ENCODE measurements at places on chromosomes 7 and 10.

DNA sequence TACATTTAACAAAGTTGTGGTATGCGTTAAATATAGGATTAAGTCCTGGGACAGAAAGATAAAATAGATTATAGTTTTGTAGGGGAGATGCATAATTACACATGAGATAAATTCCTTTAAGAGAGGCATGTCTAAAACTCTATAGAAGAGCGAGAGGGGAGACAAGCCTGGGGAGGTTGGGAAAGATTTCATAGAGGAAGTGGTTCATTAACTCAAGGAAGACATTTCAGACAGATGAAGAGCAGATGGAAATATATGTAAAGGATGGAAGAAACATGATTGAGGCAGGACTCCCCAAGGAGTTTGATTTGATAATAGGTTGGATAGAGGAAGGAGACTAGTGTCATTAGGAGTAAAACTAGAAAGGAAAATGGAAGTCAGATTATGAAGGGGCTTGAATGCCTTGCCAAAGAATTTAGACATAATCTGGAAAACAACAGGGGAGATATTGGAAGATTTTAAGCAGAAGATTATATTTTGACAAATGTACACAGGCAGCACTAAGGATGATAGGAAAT lies 96.1 kb downstream of the PHTF2 start:
- no peak for DNase-seq

DNA sequence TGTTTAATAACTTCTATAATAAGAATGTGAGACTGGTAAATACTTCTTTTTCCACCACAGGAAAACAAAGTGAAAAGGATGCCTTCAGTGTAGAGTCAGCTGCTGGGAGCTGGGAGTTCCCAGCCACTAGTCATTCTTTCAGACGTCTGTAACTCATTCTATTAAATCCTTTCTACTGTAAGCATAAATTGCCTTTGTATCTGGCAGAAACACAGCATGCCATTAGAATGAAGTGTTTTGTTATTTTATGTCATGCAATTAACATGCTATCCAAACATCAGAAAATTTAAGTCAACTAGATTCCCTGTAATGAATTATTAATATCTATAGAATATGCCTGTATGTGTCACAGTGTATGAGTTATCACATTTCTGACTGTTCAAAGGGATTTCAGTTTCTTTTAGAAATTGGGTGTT lies 14.3 kb downstream of the BPGM start:
- DNase-seq: no peak

GRCh38 chr10:121700416-121700815 lies 102.2 kb upstream of the FGFR2 start:
- DNase-seq: no peak

GRCh38 chr7:75876126-75876881 lies 2.5 kb upstream of the RHBDD2 start:
- DNase-seq: no peak

DNA sequence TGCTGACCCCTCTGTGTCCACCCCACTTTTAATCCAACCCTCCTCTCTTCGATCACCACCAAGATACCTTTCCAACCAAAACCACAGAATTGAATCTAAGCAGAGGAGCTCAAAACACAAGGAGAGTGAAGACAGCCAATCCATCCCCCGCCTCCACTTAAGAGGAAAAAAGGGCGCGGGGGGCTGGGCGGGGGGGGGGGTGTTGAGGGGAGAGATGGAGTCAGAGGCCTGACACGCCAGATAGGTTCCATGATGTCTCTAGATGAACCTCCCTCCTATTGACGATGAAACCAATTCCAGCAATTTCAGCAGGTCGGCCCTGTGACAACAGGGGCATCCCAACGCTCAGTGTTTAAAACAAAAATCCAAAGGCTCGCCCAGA lies 1.3 kb downstream of the SORBS1 start:
- DNase-seq: no peak

DNA sequence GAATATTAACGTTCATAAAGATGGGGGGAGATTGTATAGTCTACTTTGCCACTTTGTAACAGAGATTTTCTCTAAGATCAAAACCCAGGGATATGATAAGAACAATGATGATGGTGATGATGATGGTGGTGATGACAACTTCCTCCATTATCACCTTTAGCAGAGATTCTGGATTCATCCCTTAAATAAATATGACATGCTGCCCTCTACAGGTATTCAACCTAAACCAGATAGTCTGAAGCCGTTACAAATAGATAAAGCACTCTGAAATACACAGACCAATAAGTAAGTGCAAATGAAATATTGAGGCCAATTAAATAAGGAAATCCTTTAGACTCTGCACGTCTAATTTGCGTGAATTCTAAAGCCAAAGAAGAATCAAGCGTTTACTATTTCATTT lies 211.5 kb downstream of the CREB5 start:
- no peak for DNase-seq

DNA sequence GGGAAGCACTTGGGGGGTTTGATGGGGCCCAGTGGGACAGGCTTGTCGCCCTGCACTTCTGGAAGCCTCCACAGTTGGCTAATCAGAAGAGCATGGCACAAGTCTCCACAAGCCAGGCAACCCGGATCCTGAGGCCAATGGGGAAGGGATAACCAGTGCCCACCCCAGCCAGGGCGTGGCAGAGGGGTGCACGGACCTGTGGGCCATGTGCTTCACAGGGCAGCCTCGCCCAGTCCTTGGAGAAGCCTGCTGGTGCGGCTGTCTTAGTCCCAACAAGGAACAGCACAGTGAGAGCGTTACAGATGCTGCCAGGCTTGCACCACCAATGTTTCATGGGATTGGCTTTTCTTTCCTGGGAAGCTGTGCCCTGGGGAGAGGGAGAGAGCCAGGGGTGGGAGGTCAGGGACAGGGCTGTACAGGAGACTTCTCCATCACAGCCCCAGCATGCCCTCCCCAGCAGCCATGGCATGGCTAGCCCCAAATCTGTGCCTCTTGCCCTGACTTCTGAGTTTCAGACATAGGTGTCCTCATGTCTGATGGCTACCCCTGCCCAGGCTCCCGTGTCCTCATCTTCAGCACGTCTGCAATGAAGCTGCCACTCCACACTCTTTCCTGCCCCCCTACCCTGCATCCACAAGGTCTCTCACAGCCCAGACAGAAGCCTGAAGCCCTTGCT lies 116.0 kb downstream of the PTPN20 start:
- no peak for DNase-seq

- no peak for DNase-seq
Observed at GRCh38 chr10:28875549-28876081, 198.3 kb downstream of the BAMBI start.

DNA sequence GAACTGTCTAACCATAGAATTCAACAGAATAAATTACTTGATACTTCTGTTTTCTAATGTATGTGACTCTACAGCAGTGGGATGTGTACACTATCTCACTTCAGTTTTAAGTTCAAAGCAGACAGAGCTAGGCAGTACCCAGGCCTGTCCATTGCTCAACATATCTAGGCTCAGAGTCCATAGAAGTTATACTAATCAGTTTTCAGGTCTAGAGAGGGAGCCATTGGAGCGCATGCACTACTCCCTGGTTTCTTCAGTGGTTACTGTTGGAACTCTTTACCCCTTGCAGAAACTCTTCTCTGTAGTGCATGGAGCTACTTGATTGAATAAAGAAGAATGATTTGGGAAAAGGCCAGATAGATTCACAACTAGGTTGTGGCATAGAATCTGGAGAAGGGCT lies 4.4 kb downstream of the CD36 start:
- DNase-seq: no peak

- DNase-seq: no peak
Observed at GRCh38 chr10:45319702-45320101, 4.3 kb upstream of the OR13A1 start.

- DNase-seq: no peak
Observed at GRCh38 chr7:51304729-51305128, 11.9 kb downstream of the COBL start.

DNA sequence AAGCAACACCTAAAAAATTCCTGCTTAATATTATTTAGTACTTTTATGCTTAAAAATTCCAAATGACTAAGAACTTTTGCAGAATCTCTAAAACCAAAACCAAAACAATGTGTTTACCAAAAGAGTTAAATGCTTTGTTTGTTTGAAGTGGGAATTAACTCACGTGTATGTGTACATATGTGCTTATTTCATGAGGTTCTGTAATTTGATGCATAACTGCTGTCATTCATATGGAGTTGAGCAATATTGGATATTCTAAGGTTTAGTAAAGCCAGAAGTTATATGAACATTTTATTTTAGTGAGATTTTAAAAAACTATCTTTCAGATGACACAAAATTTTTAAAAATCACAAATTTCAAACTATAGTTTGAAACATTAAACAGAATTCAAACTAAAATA lies 157.1 kb downstream of the PIP4K2A start:
- no peak for DNase-seq

DNA sequence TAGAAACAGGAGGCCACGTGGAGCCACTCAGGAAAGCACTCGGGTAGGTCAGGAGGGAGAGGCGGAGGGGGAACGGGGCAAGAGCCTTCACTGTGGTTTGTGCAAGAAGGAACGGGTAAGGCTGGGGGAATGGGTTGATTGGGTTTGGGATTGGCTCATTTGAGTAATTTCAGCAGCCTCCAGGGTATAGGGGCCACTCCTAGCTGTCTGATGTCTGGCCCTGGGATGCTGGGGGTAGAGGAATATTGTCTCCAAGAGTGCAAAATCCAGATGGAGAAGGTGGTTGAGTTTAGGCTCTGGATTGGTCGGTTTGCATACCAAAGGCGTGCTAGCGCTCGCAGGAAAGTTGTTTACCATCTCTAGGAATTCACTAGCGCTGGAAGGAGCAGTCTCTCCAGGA lies 47.2 kb downstream of the MYL10 start:
- no peak for DNase-seq

DNA sequence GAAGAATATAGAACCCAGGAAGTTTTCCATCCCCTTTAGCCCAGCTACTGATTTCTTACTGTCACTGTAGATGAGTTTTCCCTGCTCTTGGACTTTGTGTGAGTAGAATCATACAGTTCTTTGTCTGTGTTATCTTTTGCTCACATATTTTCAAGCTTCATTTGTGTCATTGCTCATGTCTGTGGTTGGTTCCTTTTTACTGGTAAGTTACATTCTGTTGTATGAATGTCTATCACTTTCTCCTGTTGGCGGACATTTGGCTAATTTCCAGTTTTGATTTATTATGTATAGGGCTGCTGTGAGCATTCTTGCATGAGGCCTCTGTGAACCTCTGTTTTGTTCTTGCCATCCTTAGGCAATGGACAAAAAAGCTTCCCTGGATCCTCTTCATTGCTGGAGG lies 5.3 kb downstream of the GLRX3 start:
- DNase-seq: no peak

DNA sequence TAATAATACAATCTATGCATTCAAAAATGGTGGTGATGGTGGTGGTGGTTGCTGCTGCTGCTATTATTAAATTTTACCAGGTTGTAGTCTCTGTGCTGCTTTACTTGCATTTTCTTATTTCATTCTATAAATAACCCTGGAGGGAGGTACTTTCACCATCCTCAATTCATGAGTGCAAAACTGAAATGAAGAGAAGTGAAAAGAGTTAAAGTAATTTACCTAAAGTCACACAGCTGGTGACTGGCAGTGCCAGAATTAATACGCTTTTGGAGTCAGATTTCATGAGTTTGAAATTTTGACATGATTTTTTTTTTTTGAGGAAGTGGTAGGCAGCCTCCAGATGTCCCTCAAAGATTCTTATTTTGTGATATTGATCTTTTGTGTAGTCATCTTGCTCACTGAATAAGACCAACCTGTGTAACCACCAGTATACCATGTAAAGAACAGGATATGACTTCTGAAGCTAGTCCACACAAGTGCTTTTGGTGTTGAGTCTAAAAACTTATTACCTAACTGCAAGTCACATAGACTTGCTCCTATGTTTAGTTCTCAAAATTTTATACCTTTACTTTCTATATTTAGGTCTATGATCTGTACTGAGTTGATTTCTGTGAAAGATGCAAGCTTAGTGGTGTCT lies 218.8 kb downstream of the ZWINT start:
- no peak for DNase-seq

DNA sequence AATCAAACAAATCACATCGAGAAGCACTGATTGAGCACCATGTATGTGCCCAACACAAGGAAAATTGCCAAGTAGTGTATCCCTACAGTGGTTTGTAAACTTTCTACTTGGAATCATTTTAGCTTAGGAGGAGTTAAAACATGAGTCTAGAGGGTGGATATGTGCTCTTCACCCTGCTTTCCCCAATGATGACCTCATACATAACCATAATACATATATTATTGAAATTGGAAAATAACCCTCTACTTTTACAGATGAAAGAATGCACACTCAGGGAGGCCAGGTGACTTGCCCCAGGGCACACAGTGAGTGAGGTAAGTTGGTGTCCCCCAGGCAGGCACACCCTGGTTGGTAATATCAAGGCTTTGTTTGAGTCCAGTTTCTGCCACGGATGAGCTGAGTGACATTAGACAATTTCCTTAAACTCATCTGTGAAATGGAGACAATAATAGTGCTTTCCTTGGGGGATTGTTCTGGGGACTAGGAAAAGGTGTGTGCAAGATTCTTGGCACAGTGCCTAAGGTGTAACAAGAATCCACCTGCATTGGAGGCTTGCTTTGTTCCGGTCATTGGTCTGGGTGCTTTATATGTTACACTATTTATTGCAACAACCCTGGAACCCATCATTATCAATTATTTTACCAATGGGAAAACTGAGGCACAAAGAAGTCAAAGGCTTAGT lies 50.7 kb downstream of the BPGM start:
- DNase-seq: no peak

GRCh38 chr7:111083413-111083812 lies 7.5 kb upstream of the LRRN3 start:
- DNase-seq: no peak

GRCh38 chr7:149474309-149475120 lies 13.7 kb upstream of the ZNF777 start:
- no peak for DNase-seq

DNA sequence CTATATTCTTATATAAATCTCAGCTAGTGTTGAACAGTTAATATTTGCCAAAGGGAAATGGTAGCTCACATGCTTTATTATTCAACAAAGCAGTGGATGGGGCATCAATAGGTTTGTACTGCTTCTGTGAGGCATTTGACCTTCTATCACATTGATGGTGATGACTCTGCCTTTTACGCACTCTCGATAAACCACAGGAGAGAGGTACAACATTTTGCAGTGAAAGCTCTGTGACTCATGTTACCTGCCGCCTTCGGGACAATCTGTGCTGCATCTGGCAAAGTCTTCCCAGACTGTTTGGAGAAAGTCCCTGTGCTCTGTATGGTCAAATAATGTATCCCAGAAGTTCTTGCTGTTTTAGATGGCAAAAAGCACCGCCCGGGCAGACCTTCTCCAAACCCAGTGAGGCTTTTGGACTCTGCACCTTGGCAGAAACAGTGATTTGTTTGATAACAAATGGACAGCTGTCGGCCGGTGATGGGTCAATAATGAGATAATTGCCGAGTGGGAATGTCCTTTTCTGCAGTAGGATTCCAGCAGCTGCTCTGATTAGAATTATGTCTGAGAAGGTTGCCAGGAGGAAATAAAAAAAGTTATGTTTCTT lies 61.0 kb downstream of the PLPP4 start:
- no peak for DNase-seq

GRCh38 chr10:45456822-45457221 lies 82.8 kb downstream of the ALOX5 start:
- no peak for DNase-seq

DNA sequence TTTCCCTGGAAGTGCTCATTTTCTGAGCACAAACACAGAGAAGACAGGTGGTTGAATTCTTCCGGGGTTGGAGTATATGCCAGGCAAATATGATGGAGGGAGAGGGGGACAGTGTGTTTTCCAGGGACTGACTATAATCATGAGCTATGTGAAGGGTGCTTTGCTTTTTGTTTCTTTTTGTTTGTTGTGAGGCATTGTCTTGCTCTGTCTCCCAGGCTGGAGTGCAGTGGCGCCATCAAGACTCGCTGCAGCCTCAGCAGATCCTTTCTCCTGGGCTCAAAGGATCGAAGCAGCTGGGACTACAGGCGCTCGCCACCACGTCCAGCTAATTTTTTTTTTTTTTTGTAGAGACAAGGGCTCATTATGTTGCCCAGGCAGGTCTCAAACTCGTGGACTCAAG lies 47.3 kb upstream of the CPN1 start:
- DNase-seq: no peak

Measured in activated T-helper 1 cell treated with anti-CD3 and anti-CD28 coated beads, Interleukin-2, amount 50 U/mL, for 16 hours (primary cell).